ENCODE measurements at places on chromosomes 4 and X.

DNA sequence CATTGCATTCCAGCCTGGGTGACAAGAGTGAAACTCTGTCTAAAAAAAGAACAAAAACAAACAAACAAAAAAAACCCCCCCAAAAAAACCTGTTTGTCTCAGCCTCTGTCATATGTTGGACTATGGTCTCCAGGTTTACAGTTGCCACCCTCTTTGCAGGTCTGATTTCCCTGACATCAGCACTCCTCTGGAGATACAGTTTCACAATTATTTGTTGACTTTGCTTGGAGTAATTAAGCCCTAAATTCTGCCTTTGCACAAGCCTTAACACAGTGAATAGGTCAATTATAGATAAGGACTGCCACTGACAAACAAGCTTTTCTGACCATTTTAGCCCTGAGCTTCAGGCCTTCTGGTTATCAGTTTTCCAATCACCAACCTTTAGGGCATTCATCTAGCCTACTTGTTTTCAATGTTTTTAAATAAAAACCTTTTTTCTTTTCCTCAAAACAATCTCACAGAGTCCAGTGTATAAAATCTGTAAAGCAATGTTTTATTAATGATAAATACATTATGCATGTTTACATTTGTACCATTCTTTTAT is 20.4 kb upstream of the MAPK10 start:
- DNase-seq = no peak

- no peak for DNase-seq
Observed at GRCh38 chrX:101241531-101241930, 21.9 kb downstream of the DRP2 start.

- peak; percentile 29 for DNase-seq
Observed at GRCh38 chr4:40559585-40560465, 69.8 kb downstream of the RBM47 start.

GRCh38 chrX:100700809-100701208 is 31.1 kb downstream of the SYTL4 start:
- no peak for DNase-seq

DNA sequence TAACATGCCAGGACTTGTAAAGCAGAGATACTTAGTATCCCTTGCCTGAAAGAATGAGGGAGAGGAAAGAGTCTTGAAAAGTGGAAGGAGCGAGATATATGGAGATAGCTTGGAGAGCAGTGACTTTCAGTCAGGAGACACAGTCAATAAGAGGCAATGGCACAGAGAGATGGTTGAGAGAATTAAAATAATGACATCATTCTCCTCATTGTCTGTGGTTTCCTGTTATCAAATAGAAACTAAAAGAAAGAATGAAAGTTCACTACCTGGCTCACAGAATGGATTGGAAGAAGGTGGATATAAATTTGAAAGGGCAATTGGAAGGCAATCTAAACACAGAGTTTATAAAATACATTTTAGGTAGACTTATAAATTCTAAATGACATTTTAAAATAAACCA is 760.2 kb upstream of the AADAT start:
- DNase-seq = no peak

GRCh38 chrX:19789376-19789775 is 98.0 kb downstream of the SH3KBP1 start:
- DNase-seq = no peak

DNA sequence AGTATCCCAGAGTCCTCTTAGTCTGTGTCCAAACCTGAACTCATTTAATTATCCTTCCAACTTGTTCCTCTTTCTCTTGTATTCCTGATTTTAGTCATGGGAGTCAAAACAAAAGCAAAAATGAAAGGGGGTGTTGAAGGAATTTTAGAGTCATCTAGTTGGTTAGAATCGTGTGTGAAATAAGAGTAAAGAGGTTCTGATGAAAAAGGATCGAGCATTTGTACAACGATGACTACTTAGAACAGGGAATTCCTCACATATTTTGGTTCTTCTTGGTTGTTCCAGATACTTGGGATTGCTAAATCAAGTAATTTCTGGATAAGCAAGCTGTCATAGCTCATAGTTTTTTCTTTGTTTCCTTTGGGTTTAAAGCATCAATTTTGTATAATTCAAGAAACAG is 194.4 kb downstream of the BCOR start:
- no peak for DNase-seq

- DNase-seq = peak; percentile 44
Observed at GRCh38 chrX:149473092-149473491, 32.0 kb downstream of the IDS start.

GRCh38 chr4:166896254-166896653 is 338.0 kb downstream of the SPOCK3 start:
- no peak for DNase-seq

- no peak for DNase-seq
Observed at GRCh38 chr4:182188622-182189021, 54.6 kb upstream of the TENM3 start.

DNA sequence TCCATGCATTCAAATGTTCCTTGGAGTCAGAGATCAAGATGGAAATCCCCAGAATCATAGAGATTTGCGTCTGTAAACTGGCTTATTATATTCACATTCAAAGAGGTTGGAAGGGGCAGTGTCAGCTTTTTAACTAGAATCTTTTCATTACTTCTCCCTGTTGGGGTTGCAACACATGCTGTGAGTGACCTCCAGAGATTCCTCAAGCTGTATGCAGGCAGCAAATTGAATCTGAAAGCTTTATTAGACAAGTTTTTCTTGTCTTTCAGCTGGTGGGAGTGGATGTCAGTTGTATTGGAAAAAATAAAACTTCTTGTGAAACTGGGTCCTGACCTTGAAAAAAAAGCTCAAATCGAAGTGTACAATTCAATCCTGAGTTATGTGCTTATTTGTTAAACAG is 736.5 kb upstream of the FTHL17 start:
- no peak for DNase-seq

DNA sequence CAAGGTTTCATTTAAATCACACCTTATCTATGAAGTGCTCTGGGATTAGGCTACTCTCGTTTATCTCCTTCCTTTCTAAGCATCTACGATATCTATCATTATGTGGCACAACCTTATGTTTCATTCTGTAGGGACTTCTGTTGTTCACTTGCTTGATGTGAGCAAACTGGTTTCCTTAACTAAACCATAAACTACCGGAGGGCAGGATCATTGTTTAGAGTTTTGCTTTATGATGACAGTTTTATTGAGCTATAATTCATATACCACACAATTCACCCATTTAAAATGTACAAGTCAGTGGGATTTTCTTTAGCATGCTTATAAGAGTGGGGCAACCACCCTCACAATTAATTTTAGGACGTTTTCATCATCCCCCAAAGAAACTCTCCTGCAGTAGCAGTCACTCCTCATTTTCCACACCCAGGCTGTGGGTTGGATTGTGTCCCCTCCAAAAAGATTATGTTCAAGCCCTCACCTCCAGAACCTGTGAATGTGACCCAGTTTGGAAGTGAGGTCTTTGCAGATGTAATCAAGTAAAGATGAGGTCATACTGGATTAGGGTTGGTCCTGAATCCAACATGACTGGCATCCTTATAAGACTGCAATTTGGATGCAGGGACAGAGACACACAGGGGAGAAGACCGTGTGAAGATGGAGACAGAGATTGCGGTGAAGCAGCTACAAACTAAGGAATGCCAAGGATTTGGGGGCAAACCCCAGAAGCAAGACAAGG is 42.1 kb upstream of the SH3RF1 start:
- no peak for DNase-seq

DNA sequence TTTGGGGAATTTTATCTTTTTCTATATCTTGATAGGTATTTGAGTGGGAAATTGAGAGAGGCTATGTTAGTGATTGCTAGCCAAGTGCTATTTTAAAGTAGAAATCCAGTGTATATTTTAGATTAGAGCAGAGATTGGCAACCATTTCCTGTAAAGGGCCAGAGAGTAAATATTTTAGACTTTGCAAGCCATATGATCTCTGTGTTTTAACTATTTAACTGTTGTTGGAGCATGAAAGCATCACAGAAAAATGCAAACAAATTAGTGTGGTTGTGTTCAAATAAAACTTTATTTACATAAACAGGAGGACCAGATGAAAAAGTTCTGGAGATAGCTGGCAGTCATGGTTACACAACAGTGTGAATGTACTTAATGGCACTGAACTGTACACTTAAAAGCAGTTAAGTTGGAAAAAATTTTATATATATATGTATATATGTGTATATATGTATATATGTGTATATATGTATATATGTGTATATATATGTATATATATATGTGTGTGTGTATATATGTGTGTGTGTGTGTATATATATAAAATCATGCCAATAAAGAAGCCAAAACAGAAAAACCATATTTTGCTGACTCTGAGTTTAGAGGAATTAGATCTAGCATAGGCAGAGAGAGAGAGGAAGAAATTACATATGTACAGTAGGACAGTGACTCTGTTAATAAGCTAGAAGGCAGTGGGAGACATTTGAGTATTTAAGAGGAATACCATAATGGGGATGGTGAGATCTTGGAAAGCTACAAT is 83.4 kb downstream of the TMEM164 start:
- no peak for DNase-seq

- DNase-seq = peak; percentile 35
Observed at GRCh38 chrX:53281321-53281822, at the start of gene IQSEC2. IQSEC2 (minus strand) TSS chrX:53281584.

- no peak for DNase-seq
Observed at GRCh38 chr4:43512253-43512652, 619.7 kb downstream of the GRXCR1 start.

GRCh38 chrX:70262952-70263567 is 3.1 kb upstream of the P2RY4 start:
- DNase-seq = no peak

DNA sequence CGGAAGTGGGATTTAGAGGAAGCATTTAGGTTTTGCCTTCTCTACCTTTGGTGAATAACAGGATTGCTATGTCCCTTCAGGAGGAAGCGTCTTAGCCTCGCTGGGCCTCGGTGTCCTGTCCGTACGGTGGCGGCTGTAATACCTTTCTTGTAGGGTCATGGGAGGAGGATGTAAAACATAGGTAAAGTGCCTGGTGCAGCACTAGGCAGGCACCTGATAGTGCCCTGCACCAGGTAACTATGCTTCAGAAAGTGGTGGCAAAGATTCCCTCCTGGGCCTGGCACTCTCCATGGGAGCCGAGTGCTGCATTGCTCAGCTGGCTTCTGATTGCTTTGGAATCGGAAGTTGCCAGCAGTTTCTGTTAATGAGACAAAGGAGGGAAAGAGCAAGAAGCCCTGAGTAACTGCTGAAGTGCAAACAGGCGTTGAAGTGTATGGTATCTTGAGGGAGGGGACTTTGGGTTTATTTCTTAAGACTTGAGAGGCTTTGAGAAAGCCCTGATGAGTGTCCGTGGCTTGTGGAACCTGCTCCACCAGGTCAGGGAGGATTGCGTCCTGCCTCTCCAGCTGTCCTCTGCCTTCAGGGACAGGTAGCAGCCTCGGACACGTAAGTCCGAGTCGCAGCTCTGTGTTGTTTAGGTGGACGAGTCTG is 45.8 kb downstream of the TBC1D14 start:
- DNase-seq = no peak

- DNase-seq = no peak
Observed at GRCh38 chrX:154477891-154478477, 1.1 kb downstream of the LAGE3 start.

GRCh38 chr4:119598521-119598920 is 30.1 kb downstream of the PDE5A start:
- DNase-seq = no peak

DNA sequence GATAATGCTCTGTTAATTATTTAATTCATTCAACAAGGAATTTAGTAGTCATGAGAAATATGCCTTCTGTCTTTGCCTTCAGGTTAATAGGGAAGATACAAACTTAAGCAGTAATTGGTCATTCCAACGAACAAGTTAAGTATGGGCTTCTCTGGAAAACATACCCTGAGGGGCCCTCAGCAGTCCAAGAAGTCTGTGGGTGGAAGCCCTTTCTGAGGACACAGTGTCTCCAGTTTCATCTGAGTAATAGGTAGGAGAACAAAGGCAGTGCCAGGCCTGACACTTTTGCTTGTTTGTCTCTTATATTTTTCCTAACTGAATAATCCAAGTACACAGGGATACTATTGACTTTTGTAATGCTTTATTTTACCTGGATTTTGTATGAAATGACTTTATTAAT is 262.5 kb downstream of the FBXW7 start:
- no peak for DNase-seq

DNA sequence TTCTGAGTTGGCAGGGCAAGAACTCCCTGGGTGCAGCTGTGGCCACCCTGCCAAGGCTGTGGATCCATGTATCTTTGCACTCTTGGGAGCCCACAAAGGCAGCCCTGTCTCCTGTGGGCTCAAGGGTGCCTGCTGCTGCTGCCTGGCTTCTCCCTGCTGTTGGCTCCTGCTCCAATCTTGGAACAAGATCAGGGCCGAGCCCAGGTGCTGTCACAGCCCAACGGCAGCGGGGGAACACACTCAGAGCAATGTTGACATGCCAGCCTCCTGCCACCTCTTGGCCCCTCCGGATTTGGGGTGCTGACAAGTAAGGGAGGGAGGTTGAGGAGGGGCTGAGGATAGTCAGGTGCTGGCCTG is 57.9 kb downstream of the COX18 start:
- DNase-seq = no peak

DNA sequence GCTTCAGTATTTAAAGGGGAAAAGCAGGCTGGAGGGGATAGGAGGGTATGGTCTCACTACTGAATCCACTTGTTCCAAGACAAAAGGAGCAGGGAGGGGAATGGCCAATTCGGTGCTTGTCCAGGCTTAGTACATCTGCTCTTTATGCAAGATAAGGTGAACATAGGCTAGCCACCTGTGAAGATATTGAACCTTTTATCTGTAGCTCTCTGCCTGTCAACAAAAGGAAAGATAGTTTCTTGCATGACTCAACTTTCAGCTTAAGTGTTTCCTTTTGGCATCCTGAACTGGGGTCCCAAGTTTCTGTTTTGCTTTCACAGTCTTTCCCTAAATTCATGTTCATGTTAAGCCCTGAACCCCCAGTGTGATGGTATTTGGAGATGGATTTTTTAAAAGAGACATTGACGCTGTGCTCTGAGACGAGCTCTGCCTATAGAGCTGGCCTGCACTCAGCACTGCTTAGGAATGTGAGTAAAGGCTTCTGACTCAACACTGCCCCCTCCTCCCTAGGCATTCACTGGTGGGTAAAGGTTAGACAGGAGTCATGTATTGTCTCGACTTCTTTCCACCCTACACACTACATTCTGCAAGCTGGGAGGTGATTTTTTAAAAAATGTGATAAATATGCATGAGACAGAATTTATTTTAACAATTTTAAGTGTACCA is 28.2 kb downstream of the FAM149A start:
- DNase-seq = no peak

- no peak for DNase-seq
Observed at GRCh38 chrX:13115146-13115855, 70.9 kb upstream of the FAM9C start.

DNA sequence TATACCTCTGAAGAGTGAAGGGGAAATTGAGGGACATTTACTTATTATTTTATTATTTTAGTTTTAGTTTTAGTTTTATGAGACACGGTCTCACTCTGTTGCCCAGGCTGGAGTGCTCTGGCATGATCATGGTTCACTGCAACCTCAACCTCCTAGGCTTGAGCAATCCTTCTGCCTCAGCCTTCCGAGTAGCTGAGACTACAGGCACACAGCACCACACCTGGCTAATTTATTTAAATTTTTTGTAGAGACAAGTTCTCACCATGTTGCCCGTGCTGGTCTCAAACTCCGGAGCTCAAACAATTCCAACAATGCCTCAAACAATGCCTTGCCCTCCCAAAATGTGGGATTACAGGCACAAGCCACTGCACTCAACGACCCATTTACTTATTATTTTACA is 68.4 kb upstream of the BMP2K start:
- no peak for DNase-seq

GRCh38 chr4:13178621-13179020 is 305.5 kb downstream of the RAB28 start:
- no peak for DNase-seq
